T-helper 9 cell (primary cell): ENCODE measurements at places on chromosomes 3 and 15.

- DNase-seq: no peak
These were observed 31.1 kb upstream of the ANXA2 start for GRCh38 chr15:60428935-60429334.

GRCh38 chr3:157123621-157124020 is 36.3 kb downstream of the CCNL1 start:
- no peak for DNase-seq

- DNase-seq: no peak
These were observed 32.3 kb upstream of the BNIP2 start for GRCh38 chr15:59721411-59721810.

GRCh38 chr3:6862041-6862879 is 1.3 kb downstream of the GRM7 start:
- no peak for DNase-seq

- DNase-seq: no peak
These were observed 377.2 kb upstream of the SGO1 start for GRCh38 chr3:20563251-20563650.

DNA sequence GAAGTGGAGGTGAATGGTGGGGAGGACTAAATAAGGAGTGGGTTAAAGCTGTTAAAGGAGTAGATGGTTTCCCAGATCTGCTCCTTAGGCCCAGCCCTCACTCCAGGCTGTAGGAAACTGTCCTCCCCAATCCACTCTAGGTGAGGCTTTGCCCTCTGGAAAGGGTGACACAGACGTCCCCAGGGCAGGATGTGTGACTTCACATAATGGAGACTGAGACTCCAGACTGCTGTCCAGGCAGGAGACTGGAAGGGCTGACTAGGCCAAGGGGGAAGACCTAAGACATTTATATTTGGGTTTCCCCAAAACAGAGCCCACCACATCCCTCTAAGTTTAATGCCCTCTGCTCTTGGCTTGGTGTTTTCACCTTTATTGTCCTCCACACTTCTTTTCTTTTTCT is 488.5 kb downstream of the SHQ1 start:
- DNase-seq: no peak
